ENCODE measurements at places on chromosomes 11 and 22. TPM values are rescaled to one million over a fixed set of nuclear protein-coding genes. Genes with fewer than 3 reads are reported as not detected.
A peak's percentile ranks its signal among the peaks of the same experiment; 100 is the strongest.

GRCh38 chr11:22728600-22729389 is 62.4 kb downstream of the GAS2 start:
- no peak overlapping the region for H3K27ac ChIP-seq
- H3K27me3 ChIP-seq: no peaks in the 10 kb centered on the region
- H3K4me3 ChIP-seq: no peak overlapping the region
- no peaks in the 10 kb centered on the region for H3K4me1 ChIP-seq
- H3K36me3 ChIP-seq: no peaks in the 10 kb centered on the region

SSTR3 gene
- 0.56 TPM for polyA plus RNA-seq

TMEM121B gene
- polyA plus RNA-seq: 0.19 TPM

DNA sequence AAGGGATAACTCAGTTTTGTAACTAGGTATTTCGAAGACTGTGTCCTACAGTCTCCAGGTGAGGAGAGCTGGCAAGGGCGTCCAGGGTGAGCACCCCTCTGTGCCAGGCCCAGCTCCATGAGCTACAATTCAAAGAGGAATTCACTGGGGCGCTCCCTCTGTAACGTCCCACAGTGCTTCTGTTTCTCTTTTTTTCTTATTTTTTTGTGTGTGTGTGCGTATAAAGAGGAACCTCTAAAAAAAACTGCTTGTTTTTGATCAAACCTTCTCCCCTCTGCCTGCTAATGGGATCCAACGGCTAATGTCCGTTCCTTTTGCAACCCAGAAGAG is 17.1 kb downstream of the ASCC2 start:
- peaks cover 4% of the 10 kb centered on the region for H3K36me3 ChIP-seq
- DNase-seq: no peak
- H3K27ac ChIP-seq: peak overlapping the region; percentile 60
- no peak overlapping the region for H3K4me3 ChIP-seq
- H3K27me3 ChIP-seq: no peaks in the 10 kb centered on the region
